ENCODE measurements at places on chromosomes 2 and 18.

GRCh38 chr2:202169131-202169530 lies 69.3 kb downstream of the SUMO1 start:
- DNase-seq: no peak

- no peak for DNase-seq
These were observed 242.1 kb upstream of the RGPD4 start for GRCh38 chr2:107584577-107584976.

- peak; percentile 93 for DNase-seq
These were observed 9.2 kb downstream of the HS6ST1 start for GRCh38 chr2:128309280-128310093.

DNA sequence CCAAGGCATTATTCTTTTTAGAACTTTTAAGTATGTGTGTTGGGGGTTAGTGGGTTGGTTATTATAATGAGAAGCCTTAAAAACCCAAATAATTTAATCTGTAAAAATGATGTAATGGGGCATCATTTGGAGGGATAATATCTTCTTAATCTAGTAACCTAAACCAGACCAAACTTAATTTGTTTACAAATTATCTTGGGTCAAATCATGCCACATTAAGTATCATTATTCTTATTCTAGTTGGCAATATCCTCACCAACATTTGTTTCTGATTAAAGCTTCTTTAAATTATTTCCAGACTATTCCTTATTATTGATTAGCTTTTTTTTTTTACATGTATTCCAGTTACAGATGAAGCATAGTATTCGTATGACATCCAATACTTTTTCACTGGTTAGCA lies 85.5 kb upstream of the VWC2L start:
- DNase-seq: no peak

GRCh38 chr2:71045865-71046548 lies 22.4 kb upstream of the NAGK start:
- DNase-seq: no peak

DNA sequence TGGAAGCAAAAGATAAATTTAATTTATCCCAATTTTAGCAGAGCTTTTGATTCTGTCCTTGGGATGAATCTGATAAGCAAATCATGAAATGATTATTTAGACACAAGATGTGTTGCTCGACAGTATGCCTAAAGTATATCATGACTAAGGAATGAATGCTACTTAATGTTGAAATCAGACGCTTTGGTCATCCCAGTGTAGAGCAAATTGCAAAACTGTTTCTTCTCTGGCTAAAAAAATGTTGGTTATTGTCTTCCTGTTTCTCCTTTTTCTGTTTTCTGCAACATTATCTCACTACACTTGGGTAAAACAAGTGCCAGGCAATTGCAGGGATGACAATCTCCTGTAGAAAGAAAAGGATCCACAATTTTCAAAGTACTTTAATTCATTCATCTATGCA lies 66.4 kb downstream of the BABAM2 start:
- DNase-seq: no peak

- DNase-seq: no peak
These were observed 36.3 kb upstream of the LBH start for GRCh38 chr2:30195016-30195415.

- DNase-seq: no peak
These were observed 45.8 kb downstream of the TCF7L1 start for GRCh38 chr2:85178980-85179411.

GRCh38 chr2:141766225-141766624 lies 364.6 kb downstream of the LRP1B start:
- DNase-seq: peak; percentile 36

DNA sequence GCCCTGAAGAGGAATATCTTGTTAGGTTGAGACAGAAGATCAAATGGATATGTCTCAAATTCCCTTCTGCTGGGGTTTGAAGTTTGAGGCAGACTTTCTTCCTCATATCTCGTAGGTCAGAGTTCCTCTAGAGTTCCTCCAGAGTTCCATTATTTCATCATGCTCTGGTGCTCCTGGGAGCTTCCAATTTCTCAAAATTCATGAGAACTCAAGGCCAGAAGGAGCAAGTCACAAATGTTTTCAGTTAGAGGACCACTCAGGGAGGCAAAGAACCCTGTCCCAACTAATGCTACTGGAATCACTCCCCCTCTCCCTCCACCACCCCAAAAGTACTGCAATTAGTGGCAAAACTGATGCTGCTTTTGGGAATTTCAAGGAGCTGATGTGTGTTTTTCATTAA lies 115.7 kb upstream of the RBMS1 start:
- DNase-seq: no peak

Measured in NCI-H510A treated with DMSO at 0.1 percent for 48 hours (cell line).